ENCODE measurements at places on chromosomes 5 and 9.

DNA sequence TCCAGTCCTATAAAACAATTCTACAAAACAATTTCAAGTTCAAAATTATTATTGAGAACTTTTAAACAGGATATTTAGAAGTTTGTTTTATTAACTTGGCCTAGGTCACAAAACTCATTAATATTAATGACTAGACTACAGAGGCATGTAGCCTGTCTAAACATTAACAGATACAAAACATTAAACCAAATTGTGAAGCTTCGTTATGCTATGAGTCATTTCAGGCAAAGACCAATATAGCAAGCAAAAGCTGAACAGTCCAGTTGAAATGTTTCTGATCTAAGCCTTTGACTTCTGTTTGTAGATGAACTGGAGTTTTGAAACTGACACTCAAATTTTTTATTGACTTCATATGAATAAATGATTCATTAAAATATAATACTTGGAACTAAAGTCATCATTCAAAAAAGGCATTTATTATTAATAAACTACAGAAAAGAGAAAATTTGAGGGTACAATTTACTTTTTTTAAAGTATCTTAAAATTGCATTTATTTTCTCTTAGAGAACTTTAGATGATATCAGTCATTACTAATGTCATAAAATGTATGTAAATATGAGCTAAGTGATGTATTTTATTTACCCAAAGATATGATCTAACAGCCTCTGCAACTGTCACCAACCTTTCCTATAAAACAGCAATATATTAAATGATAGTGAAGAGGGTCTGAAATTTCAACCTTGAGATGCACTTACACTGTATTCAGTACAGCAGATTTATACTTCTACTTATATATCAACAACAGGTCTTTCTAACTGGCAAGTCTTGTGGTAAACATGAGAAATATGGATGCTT is 188.8 kb downstream of the COMMD10 start:
- no peak for DNase-seq

GRCh38 chr5:44900273-44900954 is 91.7 kb downstream of the MRPS30 start:
- DNase-seq: no peak

DNA sequence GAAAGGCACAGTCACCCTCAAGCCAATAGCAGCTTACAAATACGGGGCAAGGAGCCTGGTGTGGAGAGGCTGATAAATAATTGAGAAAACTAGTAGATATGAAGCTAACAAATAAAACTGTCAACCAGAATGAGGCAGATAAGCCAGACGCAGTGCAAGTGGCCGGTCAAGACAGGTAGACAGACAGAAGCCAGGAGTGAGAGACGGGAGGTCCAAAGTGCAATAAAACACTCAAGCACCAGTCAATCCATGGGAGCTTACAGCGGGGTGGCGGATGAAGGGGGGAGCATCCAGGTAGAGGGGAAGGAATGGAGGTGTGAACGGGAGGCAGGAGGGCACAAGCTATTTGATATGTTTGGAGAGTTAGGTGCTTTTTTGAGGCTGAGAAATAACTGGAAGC is 193.1 kb downstream of the FOXD4L6 start:
- no peak for DNase-seq

- peak; percentile 80 for DNase-seq
These were observed 99.0 kb upstream of the SLC1A3 start for GRCh38 chr5:36507332-36507952.

- DNase-seq: no peak
These were observed 7.5 kb downstream of the ADAMTS6 start for GRCh38 chr5:65474130-65474711.

DNA sequence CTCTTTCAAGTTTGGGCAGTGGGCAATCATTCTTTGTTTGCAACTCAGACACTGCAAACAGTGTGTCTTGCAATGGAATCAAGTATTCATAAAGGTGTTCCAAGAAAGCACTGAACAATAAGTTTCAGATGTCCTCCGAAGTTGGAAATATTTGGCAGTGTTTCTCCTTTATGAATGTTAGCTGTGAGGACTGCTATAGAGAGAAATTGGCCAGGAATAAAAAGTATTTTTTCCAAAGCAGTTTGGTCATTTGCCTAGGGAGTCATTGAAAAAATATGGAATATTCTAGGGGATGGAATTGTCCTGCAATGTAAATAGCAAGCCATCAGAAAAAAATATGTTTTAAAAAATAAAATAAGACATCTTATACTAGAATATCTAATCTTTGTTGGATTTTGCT is 688.6 kb upstream of the SEMA6A start:
- DNase-seq: no peak

Data from posterior cingulate gyrus (tissue), 11 donors.